Uterine smooth muscle cell (primary cell): ENCODE measurements at places on chromosomes 5 and 9. TPM values are rescaled to one million over a fixed set of nuclear protein-coding genes. Genes with fewer than 3 reads are reported as not detected.

Gene NMUR2
- total RNA-seq: under 0.01 TPM in 1 of 2 replicates, not detected in the other

Gene BARHL1
- total RNA-seq: not detected in 2 replicates

Gene GMCL2
- not detected in 2 replicates for total RNA-seq

Gene FRMD3
- total RNA-seq: 0.87 and 1.4 TPM in 2 replicates

Gene STPG3
- total RNA-seq: not detected in 2 replicates

Gene LMX1B
- total RNA-seq: not detected in 2 replicates

Gene NR5A1
- total RNA-seq: not detected in 2 replicates

Gene TUSC1
- total RNA-seq: 10.4 and 14.9 TPM in 2 replicates

Gene NME5
- 1.7 and 3.4 TPM in 2 replicates for total RNA-seq

Gene LURAP1L
- 24.5 and 57.6 TPM in 2 replicates for total RNA-seq

Gene GPR21
- 1.4 and 1.5 TPM in 2 replicates for total RNA-seq

Gene C9
- 0.55 and 1.1 TPM in 2 replicates for total RNA-seq

Gene SOHLH1
- total RNA-seq: not detected in 2 replicates

Gene PLAC8L1
- not detected in 2 replicates for total RNA-seq

Gene MFAP3
- total RNA-seq: 44.0 and 49.9 TPM in 2 replicates

Gene WNT8A
- not detected in 2 replicates for total RNA-seq

Gene SLIT3
- total RNA-seq: 0.33 and 2.5 TPM in 2 replicates

Gene SLC27A4
- total RNA-seq: 14.2 and 16.5 TPM in 2 replicates

Gene ECM2
- total RNA-seq: 1.00 and 2.4 TPM in 2 replicates

Gene PCDHAC2
- total RNA-seq: 0.55 and 1.9 TPM in 2 replicates

Gene CBY3
- 0.50 TPM in 1 of 2 replicates, not detected in the other for total RNA-seq

Gene PCDHGC3
- 39.6 and 44.7 TPM in 2 replicates for total RNA-seq

Gene IFNA6
- not detected in 2 replicates for total RNA-seq

Gene XPA
- total RNA-seq: 6.1 and 6.6 TPM in 2 replicates

Gene ABCA1
- total RNA-seq: 109 and 125 TPM in 2 replicates

Gene FAM221B
- not detected in 2 replicates for total RNA-seq

Gene GNAQ
- total RNA-seq: 39.5 and 50.2 TPM in 2 replicates

Gene DDX46
- total RNA-seq: 20.1 and 28.0 TPM in 2 replicates

Gene STC2
- 120 and 287 TPM in 2 replicates for total RNA-seq

Gene PCDHGB4
- total RNA-seq: 11.3 and 20.9 TPM in 2 replicates

Gene TLR4
- 2.5 and 5.9 TPM in 2 replicates for total RNA-seq

Gene WDR70
- total RNA-seq: 37.4 and 39.6 TPM in 2 replicates

Gene SPINK13
- total RNA-seq: 0.22 and 0.37 TPM in 2 replicates

Gene TAF1L
- total RNA-seq: under 0.01 TPM in 2 replicates

Gene RALGPS1
- 2.0 and 5.0 TPM in 2 replicates for total RNA-seq

Gene CDH9
- not detected in 2 replicates for total RNA-seq
